ENCODE measurements at places on chromosomes 4 and X. TPM values are rescaled to one million over a fixed set of nuclear protein-coding genes. Genes with fewer than 3 reads are reported as not detected.

The ZCCHC12 gene
- total RNA-seq: 0.21 TPM

The TMPRSS11A gene
- total RNA-seq: not detected

The FAM13A gene
- total RNA-seq: 5.5 TPM

The UNC5C gene
- not detected for total RNA-seq

The INTU gene
- 1.3 TPM for total RNA-seq
